Glutamatergic neuron (in vitro differentiated cells): ENCODE measurements at places on chromosomes 3 and 15. TPM values are rescaled to one million over a fixed set of nuclear protein-coding genes. Genes with fewer than 3 reads are reported as not detected.

GPR27 gene
- 4.7 TPM for total RNA-seq

SLC6A1 gene
- 0.15 TPM for total RNA-seq

GRCh38 chr3:127663151-127663550 lies 9.6 kb upstream of the ABTB1 start:
- H3K27ac ChIP-seq: no peak overlapping the region
- H3K36me3 ChIP-seq: peaks cover 16% of the 10 kb centered on the region
- DNase-seq: no peak
- H3K4me3 ChIP-seq: no peak overlapping the region
- H3K4me1 ChIP-seq: peaks cover 10% of the 10 kb centered on the region
- H3K27me3 ChIP-seq: no peaks in the 10 kb centered on the region

DNA sequence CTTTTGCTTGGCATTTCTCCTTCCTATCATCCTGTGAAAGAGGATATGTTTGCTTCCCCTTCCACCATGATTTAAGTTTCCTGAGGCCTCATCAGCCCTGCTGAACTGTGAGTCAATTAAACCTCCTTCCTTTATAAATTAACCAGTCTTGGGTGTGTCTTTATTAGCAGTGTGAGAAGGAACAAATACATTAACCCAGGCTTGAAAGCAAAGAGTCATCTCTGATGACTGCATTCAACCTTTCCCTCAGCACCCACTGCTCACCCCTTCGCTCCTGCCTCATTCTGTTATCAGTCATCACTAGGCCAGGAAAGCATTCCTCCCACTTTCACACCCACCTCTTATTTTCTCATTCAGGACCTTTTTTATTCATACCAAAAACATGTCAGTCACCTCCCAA lies 59.6 kb upstream of the CASR start:
- H3K27me3 ChIP-seq: no peaks in the 10 kb centered on the region
- no peaks in the 10 kb centered on the region for H3K4me1 ChIP-seq
- H3K27ac ChIP-seq: no peak overlapping the region
- H3K4me3 ChIP-seq: no peak overlapping the region
- no peak for DNase-seq
- no peaks in the 10 kb centered on the region for H3K36me3 ChIP-seq

DNA sequence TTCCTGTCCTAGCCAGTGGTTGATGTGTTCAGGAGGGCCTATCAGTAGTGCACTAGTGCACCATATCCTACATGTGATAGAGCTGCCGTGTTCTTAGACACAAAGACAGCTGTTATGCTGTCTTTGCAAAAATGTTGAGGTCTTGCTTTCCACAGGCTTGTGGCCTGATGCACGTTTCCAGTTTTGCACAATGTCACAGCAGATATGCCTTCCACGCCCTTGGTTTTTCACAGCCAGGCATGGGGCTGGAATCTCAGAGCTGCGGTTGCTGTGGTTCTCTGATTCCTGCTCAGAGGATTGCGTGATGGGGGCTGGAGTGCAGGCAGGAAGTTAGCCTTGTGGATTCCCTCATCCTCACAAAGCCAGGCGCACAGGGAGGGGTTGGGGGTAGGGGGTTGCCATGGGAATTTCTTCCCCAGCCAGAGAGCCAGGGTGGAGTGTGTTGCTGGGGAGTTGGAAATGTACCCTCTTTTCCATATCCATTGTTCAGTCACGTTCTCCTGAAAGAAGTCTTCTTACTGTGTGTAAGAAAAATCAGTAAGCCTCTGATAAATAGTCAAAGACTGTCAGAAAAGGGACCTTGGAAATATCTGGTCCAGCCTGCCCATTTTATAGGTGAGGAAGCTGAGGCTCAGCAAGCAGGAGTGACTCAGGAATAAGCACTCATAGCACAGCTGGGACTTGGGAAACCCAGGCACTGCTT lies 79.4 kb downstream of the SMAD3 start:
- H3K4me1 ChIP-seq: peaks cover 7% of the 10 kb centered on the region
- no peaks in the 10 kb centered on the region for H3K36me3 ChIP-seq
- DNase-seq: no peak
- H3K27ac ChIP-seq: no peak overlapping the region
- H3K27me3 ChIP-seq: peaks cover 9% of the 10 kb centered on the region
- H3K4me3 ChIP-seq: no peak overlapping the region

GRCh38 chr3:175518459-175518858 lies 659.3 kb downstream of the NAALADL2 start:
- no peak for DNase-seq
- peaks cover 2% of the 10 kb centered on the region for H3K27me3 ChIP-seq
- no peak overlapping the region for H3K4me3 ChIP-seq
- H3K36me3 ChIP-seq: no peaks in the 10 kb centered on the region
- no peak overlapping the region for H3K27ac ChIP-seq

DNA sequence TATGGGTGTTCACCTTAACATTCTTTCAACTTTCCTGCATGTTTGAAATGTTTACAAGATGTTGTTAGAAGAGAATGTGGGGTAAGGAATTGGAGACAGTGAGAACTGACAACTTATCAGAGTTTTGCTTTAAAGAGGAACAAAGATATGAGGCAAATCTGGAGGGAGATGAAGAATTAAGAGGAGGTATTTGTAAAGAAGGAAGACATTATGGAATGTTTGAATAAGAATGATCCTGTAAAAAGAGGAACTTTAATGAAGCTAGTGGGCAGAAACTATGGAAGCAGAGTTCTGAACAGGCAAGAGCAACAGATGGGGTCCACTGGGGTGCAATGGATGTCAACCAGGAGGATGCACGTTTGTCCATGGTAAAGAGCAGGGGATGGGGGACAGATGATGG lies 27.7 kb downstream of the PLD1 start:
- no peak overlapping the region for H3K27ac ChIP-seq
- no peaks in the 10 kb centered on the region for H3K27me3 ChIP-seq
- no peak for DNase-seq

- H3K27me3 ChIP-seq: peaks cover 3% of the 10 kb centered on the region
- H3K4me1 ChIP-seq: peaks cover 15% of the 10 kb centered on the region
- peaks cover 3% of the 10 kb centered on the region for H3K36me3 ChIP-seq
- DNase-seq: no peak
- no peak overlapping the region for H3K27ac ChIP-seq
These were observed 98.9 kb downstream of the LINGO1 start for GRCh38 chr15:77533578-77534430.

DNA sequence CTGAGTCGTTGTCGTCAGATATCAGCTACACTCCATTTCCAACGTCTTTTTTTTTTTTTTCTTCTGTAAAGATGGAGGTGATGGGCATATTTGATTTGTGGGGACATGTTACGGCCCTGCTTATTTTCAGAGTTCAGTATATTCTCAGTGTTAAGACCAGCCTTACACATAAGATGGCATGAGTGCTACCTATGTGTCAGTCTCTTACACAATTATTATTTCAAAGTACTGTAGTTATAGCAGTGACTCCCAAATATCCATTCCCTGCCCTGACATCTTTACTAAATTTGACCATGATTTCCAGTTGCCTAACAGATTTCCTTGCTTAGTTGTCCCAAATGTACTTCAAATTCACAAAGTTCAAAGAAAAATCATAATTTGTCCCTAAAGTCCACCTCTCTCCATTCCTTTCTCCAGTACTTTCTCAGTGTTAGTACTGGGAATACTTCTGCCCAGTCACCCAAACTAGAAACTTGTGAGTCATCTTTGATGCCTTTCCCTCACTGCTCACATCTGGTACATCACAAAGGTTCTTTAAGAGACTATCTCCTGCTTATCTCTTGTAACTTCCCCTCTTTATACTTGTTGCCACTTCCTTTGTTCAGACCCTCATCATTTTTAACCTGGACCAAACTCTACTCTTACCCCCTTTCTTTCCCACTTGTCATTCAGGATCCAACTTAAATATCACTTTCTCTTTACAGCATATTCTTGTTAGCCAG lies 67.0 kb downstream of the ZNF609 start:
- H3K4me1 ChIP-seq: peaks cover 19% of the 10 kb centered on the region
- H3K27ac ChIP-seq: no peak overlapping the region
- peaks cover 10% of the 10 kb centered on the region for H3K27me3 ChIP-seq
- H3K36me3 ChIP-seq: peaks cover 3% of the 10 kb centered on the region

GRCh38 chr3:94076055-94076454 lies 13.2 kb downstream of the NSUN3 start:
- peaks cover 4% of the 10 kb centered on the region for H3K27me3 ChIP-seq
- no peak overlapping the region for H3K27ac ChIP-seq
- DNase-seq: no peak
- H3K36me3 ChIP-seq: peaks cover 8% of the 10 kb centered on the region

GRCh38 chr3:99393961-99394360 lies 244.4 kb upstream of the COL8A1 start:
- H3K4me1 ChIP-seq: no peaks in the 10 kb centered on the region
- H3K27ac ChIP-seq: no peak overlapping the region
- H3K4me3 ChIP-seq: no peak overlapping the region
- H3K36me3 ChIP-seq: peaks cover 6% of the 10 kb centered on the region
- no peak for DNase-seq
